ENCODE measurements at places on chromosomes 7 and 10. TPM values are rescaled to one million over a fixed set of nuclear protein-coding genes. Genes with fewer than 3 reads are reported as not detected.
A peak's percentile ranks its signal among the peaks of the same experiment; 100 is the strongest.

- DNase-seq = no peak
Observed at GRCh38 chr10:82827901-82828300, 952.9 kb downstream of the NRG3 start.

DNA sequence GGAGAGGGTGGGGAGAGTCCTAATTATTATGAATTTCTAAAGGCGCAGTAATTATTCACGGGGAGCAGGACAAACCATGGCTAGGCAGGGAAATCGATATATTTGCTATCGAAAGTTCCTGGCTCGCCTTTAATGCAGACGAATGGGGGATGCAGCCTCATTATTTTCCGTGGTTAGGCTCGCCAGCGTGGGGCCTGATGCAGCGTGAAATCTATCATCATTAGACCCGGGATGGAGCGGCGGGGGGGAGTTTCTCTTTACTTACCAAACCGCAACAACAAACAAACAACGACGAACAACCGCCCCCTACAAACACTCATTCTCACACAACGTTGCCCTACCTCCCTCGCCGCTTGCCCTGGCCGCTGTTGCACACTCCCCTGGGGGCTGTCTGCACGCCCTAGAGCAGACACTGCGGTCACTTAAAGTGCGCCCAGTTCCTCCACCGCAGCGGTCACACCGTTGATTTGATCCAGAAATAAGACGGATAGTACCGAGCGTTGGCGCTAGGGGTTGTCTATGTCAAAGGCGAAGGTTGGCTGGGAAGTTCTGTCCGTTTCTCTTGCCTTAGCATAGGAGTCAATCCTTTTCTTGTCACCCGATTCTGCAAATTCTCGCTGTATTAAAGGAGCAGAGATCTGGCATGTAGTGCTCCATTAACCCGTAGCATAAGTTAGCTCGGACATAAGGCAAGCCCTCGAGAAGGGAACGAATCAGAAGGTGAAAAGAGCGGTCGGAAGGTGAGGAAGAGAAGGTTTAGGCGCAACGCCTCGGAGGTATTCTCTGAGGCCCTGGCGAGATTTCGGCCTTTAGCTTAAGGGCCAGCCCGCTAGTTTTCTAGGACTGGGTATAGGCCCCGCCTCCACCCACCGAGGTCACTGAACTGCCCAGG is 10.4 kb downstream of the NXPH1 start:
- DNase-seq = peak; percentile 57

DNA sequence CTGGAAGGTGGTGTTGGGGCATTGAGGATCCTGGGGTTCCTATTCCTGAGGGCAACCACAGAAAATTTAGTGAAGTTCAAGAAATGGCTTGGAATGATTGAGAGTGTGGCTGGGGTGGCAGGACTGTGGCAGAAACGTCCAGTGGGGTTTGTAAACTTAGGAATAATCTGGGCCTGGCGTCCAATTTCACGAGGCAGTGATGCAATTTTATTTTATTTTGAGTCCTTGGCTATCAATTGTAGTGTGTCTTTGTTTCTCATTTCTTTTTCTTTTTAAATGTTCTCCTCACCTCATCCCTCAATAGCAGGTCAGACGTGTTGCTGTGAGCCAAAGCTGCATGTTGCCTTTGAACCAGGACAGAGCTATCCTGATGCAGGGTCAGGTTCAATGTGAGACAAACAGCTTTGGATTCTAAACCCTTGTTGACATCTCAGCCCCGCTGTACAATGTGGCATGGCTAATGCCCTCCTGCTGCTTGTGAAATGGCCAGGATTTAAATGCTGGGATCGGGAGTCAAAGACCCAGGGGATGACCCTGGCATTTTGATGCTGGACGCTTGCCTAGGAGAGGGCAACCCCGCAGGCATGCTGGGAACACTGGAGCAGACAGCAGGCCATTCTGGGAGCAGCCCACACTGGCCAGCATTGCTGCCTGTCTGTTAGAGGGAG is 64.8 kb downstream of the RBM20 start:
- no peak for DNase-seq

DNA sequence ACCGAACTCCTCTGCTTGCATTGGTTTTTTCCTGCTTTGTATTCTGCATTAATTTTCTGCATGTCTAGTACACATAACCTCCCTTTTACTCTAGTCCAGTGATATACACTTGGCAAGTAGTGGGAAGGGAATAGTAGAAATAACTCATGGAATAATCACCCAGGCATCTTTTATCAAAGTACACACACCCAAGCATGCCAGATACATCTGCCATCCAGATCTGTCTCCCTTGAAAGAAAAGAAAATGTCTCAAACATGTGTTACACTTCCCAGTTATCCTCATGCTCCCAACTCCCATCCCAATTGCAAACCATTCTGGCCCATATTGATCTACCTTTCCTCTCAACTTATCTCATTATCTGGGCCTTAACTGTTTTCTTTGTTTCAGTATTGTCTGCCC is 79.0 kb downstream of the PHYHIPL start:
- DNase-seq = no peak

DNA sequence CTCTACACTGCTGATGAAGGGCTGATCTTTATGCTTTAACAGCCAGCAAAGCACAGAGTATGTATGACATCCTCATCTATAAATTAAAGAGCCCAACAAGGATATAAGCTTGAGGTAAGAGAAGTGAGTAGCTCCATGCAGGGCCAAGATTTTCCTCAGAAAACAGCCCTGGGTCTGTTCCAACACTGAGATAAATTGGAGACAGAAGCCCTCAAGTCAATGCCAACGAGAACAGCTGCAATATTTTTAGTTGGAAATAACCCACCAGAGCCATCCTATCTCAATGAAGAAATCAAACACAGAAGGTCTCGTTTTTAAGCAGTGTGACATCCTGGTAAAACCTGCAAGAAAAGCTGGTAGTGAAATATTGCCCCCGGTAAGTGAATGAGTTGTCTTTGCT is 297.0 kb upstream of the AUTS2 start:
- no peak for DNase-seq

DNA sequence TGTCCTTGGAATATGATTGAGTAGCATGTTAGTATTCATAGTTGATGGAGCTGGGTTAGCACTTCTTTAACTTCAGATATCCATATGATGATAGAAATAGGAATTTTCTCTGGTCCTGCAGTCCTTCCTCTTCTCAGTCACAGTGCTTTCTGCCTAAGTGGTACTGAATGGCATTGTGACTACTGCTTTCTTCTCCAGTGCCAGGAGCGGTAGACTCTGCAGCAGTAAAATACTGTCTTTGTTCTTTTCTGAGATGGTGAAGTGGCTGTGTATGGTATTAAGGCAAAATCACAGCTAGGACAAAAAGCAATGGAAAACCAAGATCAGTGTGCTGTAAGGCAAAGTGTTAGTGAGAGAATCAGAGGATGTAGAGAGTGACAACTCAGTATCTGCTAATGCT is 46.6 kb downstream of the C1GALT1 start:
- no peak for DNase-seq

GRCh38 chr10:33174674-33175434 is 159.6 kb downstream of the NRP1 start:
- peak; percentile 39 for DNase-seq

GRCh38 chr7:86914551-86914950 is 144.9 kb downstream of the ELAPOR2 start:
- peak; percentile 29 for DNase-seq

The ANKRD61 gene
- 0.23 TPM for total RNA-seq

The HABP2 gene
- total RNA-seq = not detected

The AKR1C2 gene
- 10.0 TPM for total RNA-seq

The CYP2C19 gene
- not detected for total RNA-seq

Data from LHCN-M2 (cell line).